ENCODE measurements at places on chromosomes 7 and 10.

DNA sequence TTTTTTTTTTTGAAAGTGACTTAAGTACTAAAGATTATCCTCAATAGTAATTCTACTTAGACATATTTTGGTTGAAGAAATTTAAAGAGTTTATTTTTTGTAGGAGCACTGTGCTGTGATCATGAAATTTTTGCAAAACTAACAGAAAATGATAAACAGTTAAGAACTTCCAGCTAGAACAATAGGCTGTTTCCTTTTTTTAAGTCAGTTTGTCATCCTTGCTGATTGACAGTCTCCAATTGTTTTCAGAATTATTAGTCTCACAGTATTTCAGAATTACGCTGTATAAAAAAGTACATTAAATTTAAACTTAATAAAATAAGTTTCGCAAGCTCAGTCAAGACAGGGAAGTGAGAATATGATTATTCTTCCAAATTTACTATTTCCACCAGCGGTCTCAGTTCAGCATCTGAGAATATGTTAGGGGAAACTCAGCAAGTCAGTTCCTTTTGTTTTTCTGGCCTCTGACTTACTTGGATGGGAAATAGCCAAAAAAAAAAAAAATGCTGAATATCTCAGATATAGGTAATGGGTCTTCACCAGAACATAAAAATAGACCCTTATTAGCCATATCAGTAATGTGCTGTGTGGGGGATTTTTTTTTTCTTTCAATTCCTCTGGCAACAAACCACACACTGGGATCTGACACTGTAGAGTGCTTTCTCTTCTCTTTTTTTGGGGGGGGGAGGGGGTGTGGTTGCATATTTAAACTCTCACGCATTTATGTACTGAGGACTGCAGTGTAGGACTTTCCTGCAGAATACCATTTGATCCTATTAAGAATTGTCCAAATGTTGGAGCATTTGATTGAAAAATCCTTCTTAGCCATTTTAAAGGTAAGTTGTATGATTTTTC lies at the start of gene CD36:
CD36 (plus strand) TSS at position 732 of the 855 bp plus-strand sequence. CDS start 8,099 bp downstream, outside the sequence.
- no peak for DNase-seq

GRCh38 chr7:80529362-80529761 lies 17.5 kb upstream of the GNAT3 start:
- DNase-seq: no peak

GRCh38 chr10:37763132-37763531 lies 94.3 kb downstream of the ZNF248 start:
- no peak for DNase-seq

DNA sequence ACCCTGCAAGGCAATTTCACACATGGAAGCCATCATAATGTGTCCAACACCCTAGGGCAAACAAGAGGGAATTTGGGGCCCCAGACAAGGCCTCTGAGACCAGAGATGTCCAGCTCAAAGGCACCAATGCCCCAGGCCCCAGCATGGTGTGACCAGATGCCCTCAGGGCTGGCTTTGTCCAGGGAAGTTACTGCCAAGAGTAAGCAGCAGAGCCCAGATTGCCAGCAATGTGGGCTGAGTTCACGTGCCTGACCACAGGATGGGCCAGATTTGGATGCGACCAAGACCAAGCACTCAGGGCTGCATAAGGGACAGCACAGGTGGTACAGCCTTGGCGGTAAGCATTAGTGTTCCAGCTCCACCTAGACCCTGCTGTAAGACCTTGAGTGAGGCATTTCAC lies 12.7 kb downstream of the MYOF start:
- DNase-seq: no peak

GRCh38 chr7:44434201-44434600 lies 56.3 kb downstream of the NUDCD3 start:
- no peak for DNase-seq

GRCh38 chr10:14749070-14749809 lies 25.5 kb downstream of the FAM107B start:
- peak; percentile 71 for DNase-seq

GRCh38 chr7:21412410-21412851 lies 15.5 kb upstream of the SP4 start:
- no peak for DNase-seq

DNA sequence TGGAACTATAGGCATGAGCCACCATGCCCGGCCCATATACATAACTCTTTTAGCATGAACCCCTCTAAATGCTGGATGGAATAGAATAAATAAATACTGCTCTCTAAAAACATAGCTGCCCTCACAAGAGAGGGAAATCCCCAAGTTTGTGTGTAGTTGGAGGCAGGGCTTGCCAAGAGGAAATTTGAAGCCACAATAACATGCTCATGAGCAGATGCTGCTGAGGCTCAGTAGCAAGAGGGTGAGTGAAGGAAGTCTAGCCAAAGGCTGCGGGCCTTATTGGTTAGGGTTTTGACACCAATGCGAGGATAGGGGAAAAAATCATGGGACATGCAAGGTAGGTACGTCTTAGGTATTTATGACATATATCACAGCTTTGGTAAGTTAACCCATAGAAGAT lies 17.3 kb downstream of the TPK1 start:
- peak; percentile 30 for DNase-seq

DNA sequence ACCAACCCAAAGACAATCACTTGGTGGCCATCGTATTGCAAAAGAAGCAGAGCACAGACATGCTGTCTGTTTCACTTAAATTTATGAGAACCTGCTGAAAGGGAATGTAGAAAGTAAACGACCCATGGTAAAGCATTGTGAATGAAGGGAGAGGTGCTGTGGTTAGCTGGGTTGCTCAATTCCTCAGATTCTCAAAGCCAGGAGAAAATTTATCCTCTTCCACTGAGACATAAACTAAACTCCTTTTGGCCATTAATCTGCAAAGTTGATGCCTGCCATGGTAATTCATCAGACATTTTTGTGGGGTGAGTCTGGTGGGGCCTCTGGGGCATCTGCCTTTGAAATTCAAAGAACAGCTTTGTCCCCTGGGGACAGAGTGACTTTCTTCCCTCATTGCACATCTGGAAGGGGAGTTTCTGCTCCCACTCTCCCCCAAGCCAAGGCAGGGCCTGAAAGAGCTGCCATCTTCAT lies 951.0 kb downstream of the LRMDA start:
- DNase-seq: no peak

All from OCI-LY7 (cell line).